Glutamatergic neuron (in vitro differentiated cells): ENCODE measurements at places on chromosomes 12 and 14.

DNA sequence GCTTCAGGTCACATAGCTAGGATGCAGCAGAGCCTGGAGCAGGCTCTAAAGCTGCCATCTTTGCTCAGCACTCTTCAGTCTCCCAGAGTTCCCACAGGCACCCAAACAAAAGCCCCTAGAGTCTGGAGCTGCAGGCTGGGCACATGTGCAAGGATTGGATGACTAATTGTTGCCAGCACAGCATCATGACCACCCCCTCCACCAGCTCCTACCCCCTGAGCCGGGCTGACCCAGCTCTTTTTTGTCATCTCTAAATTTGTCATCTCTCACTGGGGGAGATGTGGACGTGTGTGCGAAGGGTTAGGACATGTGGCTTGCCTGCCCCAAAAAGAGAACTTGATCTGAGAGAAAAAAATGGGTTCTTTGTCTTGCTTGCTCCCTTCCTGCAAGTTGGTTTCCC lies 4.3 kb upstream of the MMP19 start:
- no peak for DNase-seq

GRCh38 chr14:89146274-89146673 lies 270.8 kb downstream of the FOXN3 start:
- no peak for DNase-seq

- DNase-seq: no peak
These were observed 536.3 kb upstream of the CCDC196 start for GRCh38 chr14:65949711-65950516.

DNA sequence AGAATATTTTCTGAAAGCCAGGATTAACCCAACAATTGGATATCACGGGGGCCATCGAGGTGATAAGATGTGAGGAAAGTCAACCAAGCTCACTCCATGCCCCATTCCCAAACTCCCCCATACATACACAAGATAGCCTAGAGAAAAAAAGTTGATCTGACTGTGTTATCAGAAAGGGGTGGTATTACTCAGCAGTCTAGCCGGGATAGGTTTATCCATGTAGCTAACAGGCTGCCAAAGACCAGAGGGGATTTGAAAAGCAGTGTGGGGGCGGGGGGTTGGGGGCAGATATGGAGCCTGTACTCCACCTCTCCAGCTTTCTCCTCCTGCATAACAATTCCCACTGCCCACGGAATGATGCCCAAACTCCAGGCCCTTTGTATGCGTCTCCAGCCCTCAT lies 13.2 kb upstream of the MAP1LC3B2 start:
- no peak for DNase-seq

GRCh38 chr12:99852666-99853065 lies 132.1 kb downstream of the ANKS1B start:
- peak; percentile 21 for DNase-seq

DNA sequence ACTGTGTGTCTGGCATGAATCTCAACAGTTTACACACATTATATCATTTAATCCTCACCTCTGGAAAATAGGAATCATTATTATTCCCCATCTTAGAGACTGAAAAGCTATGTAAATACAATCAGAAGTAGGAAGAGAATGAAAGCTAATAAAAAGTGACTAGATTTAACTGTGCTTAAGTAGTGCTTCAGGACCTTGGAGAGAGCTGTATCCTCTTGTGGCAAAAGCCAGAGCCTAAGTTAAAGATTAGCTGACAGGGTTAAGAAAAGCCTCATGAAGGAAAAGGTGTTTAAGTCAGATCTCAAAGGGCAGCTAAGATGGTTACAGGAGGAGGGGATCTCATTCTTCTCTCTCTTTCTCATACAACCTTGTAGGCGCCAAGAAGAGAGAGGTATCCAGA lies 65.3 kb upstream of the TMEM233 start:
- no peak for DNase-seq
